Dermis microvascular lymphatic vessel endothelial cell (primary cell): ENCODE measurements at places on chromosomes 1 and 21. TPM values are rescaled to one million over a fixed set of nuclear protein-coding genes. Genes with fewer than 3 reads are reported as not detected.

GRCh38 chr1:187921426-187921825 lies 1092.7 kb downstream of the PLA2G4A start:
- no peak for DNase-seq

DNA sequence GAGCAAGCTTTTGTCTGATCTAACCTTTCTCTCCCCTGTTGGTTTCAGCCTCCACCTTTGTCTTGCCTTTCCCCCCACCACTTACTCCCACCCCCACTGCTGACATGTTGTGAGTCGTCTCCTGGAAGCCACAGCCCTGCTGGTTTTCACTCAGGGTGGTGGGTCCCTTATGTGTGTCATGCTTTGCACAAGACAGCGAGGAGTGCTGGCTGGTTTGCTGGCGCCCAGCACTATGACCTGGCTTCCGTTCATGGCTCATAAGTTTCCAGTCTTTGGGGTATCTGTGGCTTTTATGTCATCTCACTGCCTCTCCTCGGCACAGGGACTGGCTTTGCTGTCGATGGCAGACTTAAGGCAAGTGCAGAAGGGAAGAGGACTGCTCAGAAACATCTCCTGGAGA lies 177.7 kb downstream of the KIF26B start:
- no peak for DNase-seq

- DNase-seq: peak; percentile 57
Observed at GRCh38 chr1:175152006-175152652, 40.4 kb downstream of the KIAA0040 start.

DNA sequence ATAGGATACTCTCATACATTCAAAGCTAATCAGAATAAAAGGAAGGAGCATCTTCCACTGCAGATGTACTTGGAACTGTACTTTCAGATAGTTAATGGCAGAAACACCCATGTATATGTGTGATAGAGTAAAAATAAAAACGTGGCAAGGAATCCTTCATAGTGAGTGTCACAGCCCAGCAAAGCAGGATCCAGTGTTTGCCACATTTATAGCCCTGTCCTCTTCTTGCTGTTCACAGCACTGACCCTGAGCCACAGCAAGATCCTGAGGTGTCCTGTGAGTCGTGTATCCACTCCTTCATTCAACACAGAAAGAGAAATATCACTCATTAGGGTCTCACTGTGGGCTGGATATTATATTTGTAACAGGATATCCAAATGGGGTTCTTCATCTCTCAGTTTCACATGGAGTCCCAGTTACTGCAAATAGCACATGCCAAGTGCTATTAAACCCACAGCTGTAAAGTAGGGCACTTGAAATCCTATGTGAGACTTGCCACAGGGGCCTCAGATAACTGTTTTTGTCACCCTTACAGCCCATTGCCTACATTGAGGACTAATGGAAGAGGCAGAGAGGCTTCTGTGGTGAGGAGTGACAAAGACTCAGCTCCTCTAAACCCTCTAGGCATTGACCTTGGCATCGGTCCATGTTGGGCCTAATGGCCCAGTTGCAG lies 41.3 kb downstream of the CYP2J2 start:
- no peak for DNase-seq

DNA sequence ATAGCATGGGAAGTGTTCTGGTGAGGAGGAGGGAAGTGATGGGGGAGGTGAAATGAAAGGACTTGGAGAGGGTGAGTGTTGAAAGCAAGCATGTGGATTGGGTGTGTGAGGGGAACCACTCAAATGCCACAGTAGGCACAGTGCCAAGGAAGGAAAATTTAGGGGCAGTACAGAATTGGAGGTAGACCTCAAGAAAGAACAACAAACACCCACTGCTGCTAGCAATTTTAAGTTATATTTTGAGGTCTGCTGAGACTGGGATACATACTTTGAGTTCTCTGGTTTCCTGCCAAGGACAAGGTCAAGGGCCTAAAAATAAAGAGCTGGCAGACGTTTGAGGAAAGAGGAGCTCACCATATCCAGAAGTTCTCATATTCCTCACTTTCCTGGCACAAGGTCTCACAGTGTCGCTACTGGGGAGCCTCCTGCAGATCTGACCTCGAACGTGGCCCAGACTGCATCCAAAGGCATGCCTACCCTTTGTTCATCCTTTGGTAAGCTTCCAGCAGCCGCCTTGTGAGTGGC lies 104.0 kb downstream of the BRINP2 start:
- DNase-seq: no peak

Gene RORC
- total RNA-seq: not detected in 2 replicates

GRCh38 chr1:198929961-198930599 lies 291.2 kb downstream of the PTPRC start:
- DNase-seq: no peak

Gene INSRR
- total RNA-seq: not detected in 2 replicates

Gene PRAMEF5
- not detected in 2 replicates for total RNA-seq

DNA sequence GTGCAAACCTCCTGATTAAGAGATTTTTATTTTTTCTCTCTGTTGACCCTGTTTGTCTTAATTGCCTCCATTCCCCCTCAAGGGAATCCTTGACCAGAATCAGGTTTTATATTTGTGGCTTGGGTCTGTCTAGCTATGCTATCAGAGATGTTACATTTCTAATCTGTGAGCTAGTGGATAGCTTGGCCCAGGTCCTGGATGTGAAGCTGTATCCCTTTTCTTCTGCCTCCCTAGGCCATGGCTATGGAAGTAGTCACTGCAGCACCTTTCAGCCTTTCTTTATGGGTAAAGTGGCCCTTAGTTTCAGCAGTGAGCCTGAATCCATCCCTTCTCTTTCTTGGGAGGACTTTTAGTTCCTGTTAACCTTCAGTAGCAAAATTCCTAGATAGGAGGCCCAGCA lies 17.0 kb upstream of the ANGEL2 start:
- no peak for DNase-seq

DNA sequence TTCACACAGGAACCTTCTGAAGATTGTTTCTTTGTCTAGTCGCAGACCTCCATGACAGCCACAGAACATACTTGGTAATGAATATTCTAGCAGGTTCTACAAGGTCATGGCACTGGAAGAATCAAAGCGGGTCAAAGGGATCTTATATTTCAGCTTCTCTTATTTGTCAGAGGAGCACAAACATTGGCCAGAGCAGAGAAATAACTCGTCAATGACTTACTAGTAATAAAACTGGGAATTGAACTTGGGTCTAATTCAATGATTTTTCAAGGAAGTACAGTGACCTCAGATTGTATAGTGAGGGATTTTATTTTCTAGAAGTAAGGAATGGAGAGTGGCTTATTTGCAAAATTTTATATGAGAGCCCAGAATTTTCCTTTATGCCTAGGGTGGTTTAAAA lies 290.8 kb upstream of the PLXNA2 start:
- DNase-seq: no peak

Gene PRR9
- under 0.01 TPM in 1 of 2 replicates, not detected in the other for total RNA-seq

DNA sequence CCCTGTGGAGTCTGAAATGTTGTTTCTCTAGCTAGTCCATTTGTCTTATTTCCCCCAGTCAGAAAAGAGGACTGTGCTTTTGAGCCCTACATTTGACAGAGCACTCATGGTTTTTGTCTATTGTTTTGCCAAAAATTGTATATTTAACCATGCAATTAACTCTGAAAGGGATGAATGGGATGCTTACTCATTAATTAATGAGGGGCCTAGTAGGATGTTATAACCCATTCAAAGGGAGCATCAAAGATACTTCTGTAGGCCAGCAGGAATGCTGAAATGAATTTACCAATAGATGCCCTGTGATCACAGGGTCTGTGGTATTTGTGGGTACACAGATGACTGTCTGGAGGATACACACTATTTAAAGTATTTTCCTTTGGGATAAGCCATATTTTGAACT lies 147.7 kb downstream of the FCRL5 start:
- DNase-seq: no peak

DNA sequence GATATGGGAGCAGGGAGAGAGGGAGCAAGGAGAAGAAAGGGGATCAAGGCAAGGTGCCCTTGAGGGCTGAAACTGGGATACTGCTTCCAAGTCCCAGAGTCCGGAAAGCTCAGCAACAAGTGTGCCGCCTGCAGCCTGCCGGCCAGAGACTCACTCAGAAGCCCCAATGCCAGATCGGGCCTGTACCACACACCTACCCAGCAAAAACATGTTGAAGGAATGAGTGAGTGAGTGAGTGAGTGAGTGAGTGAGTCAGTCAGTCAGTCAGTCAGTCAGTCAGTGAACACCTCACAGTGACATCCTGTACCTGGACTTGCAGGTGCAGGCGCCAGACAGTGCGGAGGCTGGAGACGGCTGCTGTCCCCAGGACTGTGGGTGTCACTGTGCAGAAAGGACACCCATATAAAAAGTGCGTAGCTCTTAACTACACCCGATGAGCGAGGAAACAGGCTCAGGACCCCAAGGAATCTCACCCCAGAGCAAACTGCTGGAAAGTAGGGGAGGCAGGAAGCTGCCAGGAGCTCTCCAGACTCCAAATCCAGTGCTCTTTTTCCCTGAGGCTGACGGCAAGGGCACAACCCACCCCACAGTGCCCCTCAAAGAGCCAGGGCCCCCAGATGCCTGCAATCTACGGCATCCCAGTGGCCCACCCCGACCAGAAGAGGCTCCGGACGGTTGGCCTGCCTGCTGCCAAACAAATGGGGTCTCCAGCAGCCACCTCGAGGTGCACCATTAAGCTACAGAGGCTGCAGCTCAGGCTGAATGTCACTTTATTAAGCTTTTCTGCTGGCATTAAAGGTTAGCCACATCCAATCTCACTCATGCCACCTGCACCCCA lies 261.7 kb downstream of the NPHP4 start:
- DNase-seq: no peak

GRCh38 chr1:15152318-15153183 lies 996 bp upstream of the TMEM51 start:
- DNase-seq: peak; percentile 56

GRCh38 chr1:215605011-215605621 lies 38.0 kb downstream of the KCTD3 start:
- DNase-seq: no peak

DNA sequence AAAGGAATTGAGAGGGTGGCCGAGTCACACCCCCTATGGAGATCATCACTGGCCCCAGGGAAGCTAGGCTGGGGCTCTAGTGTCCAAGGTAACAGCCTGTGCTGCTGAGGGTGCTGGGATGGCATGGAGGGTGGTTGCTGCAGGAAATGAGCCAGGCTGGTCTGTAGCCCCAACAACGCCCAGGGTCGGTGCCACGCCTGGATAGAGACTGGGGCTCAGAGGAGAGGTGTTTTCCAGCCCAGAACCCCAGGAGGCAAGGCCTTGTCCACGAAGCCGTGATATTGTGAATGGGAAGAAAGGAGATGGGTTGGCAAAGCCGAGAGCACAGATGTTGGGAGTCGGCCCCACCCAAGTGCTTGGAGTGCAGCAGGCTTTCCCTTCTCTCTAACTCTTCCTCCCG lies 68.9 kb upstream of the ACTRT2 start:
- DNase-seq: no peak

GRCh38 chr21:42649122-42650032 lies 4.0 kb upstream of the PDE9A start:
- no peak for DNase-seq

Gene LY9
- not detected in 2 replicates for total RNA-seq

- no peak for DNase-seq
Observed at GRCh38 chr1:26317612-26318337, at the start of gene CD52. CD52 (plus strand) TSS chr1:26317958; CDS start chr1:26318018, 60 bp downstream.

Gene TBX19
- 0.39 and 0.51 TPM in 2 replicates for total RNA-seq

DNA sequence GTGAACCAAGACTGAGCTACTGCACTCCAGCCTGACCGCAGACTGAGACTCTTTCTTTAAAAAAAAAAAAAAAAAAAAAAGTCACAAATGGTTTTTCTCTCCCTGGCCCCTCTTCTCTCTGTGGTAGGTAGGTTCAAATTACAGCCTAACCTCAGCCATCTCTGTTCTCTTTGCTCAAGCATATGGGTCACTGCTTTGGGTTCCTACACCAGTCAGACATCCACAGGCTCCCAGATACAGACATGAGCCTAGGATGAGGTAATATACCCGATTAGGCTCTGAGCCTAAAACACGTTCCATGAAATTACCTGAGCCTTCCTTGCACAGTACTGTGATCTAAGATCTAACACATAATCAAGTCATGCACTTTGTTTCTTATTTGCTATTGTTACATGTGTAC lies 90.5 kb upstream of the JAK1 start:
- no peak for DNase-seq

DNA sequence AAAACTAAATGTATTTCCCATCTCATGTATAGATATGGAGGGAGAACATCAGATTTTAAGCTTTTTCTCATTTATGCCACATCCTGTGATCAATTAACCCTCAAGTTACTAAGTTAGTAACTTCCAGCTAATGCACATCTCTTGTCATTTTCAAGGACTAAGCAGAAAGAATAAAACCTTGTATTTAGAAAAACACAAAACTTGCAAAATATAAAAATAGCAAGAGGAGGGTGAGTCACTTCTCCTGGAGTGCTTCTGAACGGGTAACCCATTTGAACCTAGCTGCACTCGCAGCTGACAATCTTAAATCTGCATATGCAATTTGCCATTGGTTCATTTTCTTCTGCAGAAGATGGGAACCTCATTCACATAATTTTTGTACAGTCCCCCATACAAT lies 500.5 kb downstream of the SETD4 start:
- no peak for DNase-seq

Gene KCNN3
- total RNA-seq: 1.0 and 1.8 TPM in 2 replicates

Gene KRTAP20-4
- total RNA-seq: not detected in 2 replicates

GRCh38 chr1:63632110-63632509 lies 38.9 kb downstream of the PGM1 start:
- no peak for DNase-seq

GRCh38 chr1:208333676-208334075 lies 89.5 kb upstream of the PLXNA2 start:
- DNase-seq: no peak

GRCh38 chr21:25329227-25329825 lies 278.0 kb downstream of the MRPL39 start:
- DNase-seq: no peak

DNA sequence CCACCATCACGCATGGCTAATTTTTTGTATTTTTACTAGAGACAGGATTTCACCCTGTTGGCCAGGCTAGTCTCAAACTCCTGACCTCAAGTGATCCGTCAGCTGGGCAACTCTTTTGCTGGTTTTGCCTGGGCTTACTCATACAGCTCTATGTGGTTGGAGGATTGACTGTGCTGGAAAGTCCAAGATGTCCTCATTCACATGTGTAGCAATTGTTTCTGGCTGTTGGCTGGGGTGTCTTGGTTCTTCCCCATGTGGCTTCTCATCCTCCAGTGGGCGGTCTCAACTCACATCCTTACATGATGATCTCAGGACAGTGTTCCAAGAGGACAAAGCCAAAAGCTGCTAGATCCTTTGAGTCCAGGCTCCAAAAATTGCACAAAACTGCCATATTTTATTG lies 53.3 kb downstream of the TEX35 start:
- no peak for DNase-seq

GRCh38 chr1:150429805-150430204 lies 57.4 kb upstream of the TARS2 start:
- peak; percentile 41 for DNase-seq

- no peak for DNase-seq
Observed at GRCh38 chr21:37459575-37459974, 93.0 kb downstream of the DYRK1A start.
